ENCODE measurements at places on chromosomes 3 and 15.

DNA sequence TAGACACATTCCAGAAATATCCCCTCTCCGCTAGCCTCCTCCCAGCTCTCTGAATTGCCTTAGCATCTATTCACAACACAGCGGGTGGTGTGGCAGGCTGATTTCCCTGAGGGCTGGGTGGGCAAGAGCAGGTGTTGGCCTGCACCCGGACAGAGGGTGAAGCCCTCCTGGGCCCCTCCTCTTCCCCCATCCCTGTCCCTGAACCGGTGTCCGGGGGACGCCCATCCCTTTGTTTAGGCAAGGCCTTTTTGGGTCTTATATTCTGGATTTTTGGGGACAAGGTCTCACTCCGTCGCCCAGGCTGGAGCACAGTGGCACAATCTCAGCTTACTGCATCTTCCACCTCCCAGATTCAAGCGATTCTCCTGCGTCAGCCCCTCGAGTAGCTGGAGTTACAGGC lies 55.2 kb upstream of the KLHL25 start:
- DNase-seq: no peak

DNA sequence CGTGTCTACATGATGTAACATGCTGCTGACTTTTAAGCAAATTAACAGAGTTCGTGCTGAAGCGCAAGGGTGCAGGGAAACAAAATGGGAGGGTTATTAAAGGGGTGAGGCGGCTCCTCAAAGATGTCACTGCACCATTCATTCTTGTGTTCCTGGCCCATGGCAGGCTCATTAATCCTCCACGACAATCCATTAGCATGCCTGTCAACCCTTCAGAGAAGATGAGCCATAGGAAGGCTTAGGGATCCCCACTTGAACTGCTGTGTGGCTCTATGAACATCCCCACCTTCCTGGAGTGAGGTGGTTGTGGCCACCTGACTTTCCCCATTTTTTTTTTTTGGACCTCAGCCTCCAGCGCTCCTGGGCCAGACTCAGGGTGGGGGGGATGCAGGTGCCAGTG lies 45.8 kb downstream of the IGF1R start:
- DNase-seq: no peak

- no peak for DNase-seq
These were observed 3.5 kb downstream of the KCNMB3 start for GRCh38 chr3:179247289-179248015.

DNA sequence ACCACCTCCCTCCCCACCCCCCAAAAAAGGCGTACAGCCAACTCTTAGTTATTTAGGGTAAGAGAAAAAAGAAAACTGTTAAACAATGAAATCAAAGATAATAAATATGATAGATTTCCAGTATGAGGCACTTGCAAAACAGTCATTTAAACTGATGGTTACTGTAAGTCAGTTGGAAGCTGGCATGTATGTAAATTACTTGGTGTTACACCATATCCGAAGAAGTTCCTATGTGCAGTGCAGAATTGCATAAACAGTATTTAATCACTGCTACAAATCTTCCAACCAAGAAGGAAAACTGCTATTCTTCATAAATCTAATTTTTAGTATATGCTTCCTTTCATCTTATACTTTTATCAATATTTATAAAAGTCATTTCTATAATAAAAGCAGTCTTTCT lies 62.0 kb downstream of the LEO1 start:
- no peak for DNase-seq

DNA sequence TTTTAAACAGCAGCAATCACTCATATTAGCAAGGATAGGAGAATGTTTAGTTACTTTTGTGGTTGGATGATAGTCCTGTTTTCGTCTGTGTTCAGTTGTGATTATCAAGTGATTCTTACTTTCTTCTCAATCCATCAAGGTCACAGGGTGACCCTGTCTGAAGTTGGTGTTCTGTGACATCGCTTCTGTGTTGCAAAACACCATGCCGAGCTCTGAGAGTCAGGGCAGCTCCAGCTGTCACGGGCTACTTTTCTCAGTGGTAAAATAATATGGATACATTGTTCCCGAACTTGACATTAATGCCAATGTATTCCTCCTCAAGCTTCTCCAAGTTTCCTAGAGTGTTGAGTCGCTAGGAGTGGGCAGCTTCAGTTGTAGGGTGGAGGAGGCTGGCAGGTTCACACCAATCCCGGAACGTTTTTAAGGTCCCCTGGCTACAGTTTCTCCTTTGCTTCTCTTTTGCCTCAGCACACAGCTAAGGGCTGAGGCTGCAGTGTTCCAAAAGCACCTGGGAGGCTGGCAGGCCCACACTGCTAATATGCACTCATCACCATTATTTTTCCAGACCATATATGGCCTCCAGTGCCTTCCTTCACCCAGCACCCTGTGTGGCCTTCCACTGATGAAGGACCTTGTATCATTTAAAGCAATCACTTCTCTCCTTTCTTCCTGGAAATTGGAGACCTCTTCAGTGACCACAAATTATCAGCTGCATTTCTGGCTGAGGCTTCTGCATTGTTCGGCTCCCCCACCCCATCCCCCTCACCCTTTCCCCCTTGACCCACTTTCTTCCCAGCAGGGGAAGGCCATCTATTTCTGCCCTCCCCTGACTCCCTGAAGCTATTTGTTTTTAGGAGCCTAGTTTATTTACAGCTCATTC lies 25.8 kb downstream of the COLQ start:
- no peak for DNase-seq

DNA sequence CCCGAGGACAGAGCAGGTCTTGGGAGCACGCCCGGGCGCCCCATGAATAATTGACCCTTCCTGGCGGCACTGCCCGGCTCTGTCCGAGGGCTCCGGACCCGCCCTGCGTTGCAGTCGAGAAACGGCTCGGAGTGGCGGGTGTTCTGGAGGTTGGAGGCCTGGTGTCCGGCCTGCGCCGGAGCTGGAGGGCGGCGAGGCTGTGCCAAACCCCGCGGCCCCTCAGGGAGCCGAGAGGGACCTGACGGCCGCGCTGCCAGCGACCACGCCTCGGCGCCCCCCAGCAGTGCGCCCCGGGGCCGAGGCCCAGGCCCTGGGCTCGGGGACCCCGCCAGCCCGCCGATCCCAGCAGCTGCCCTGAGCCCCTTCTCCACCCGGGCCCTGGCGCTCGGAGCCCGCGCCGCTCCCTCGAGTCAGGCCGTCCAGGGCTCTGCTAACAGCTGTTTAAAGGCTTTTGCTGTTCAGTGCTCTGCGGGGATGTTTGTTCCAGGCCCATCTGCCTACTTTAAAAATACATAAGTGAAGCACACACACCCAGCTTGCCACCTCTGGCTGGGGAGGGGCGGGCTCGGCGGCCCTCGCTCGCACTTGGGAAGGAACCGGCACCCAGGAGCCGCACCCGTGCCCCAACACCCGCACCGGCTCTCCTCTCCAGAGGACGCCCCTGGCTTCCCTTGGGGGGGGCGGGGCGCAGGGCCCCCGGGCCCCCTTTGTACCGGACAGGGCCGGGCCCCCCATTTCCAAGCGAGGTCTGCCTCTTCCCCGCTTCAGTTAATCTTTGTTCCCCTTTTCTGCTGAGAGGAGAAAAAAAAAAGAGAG lies 730 bp upstream of the ZNF710 start:
- peak; percentile 60 for DNase-seq

- DNase-seq: peak; percentile 82
These were observed 17.5 kb upstream of the FANCD2 start for GRCh38 chr3:10008588-10009344.

DNA sequence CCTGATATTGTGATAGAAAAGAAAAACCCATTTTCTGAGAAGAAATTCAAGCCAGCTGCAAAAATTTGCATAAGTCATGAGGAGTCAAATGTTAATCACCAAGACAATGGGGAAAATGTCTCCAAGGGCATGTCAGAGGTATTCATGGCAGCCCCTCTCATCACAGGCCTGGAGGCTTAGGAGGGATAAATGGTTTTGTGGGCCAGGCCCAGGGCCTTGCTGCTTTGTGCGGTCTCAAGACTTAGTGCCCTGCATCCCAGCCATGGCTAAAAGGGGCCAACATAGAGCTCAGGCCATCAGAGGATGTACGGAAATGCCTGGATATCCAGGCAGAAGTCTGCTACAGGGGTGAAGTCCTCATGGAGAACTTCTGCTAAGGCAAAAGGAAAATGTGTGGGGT lies 631.1 kb downstream of the NLGN1 start:
- no peak for DNase-seq

- DNase-seq: no peak
These were observed 103.4 kb downstream of the CHST2 start for GRCh38 chr3:143222981-143223380.

DNA sequence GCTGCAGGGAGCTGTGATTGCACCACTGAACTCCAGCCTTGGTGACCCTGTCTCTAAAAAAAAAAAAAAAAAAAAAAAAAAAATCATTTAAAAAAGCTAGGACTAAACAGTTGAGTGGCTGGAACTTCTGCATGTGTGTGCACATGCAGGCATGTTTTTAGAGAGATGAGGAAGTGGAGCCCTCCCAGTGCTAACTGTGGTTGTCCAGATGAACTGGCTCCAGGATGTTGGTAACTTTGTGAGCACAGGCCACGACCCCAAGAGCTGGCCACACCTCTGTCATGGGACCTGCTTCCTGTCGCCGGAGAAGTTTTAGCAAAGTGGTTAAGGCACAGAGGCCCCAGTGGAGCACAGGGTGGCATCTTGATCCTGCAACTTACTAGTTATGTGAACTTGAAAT lies 27.0 kb downstream of the CHCHD6 start:
- no peak for DNase-seq
